ENCODE measurements at places on chromosomes 16 and 17. TPM values are rescaled to one million over a fixed set of nuclear protein-coding genes. Genes with fewer than 3 reads are reported as not detected.

DNA sequence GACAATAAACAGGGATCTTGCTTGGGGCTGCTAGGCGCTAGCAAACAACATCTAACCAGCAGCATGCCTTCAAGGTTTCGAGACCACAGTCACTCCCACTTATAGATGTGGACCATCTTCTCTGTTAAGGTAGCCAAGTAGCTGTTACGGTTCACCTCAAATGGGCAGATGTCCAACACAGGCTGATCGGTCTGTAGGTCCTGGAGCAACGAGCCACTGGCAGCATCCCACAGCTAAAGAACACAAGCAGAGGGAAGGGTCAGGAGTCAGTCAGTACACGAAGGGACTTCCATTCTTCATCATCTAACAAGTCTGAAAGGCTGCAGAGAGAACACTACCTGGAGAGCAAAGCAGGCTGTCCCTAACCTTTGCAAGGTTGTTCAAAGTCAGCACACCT lies 16.9 kb upstream of the GLG1 start:
- peak; percentile 18 for DNase-seq
- no peaks in the 10 kb centered on the region for H3K27me3 ChIP-seq
- no peak overlapping the region for H3K4me3 ChIP-seq
- peaks cover 78% of the 10 kb centered on the region for H3K36me3 ChIP-seq

- H3K27me3 ChIP-seq, result no peaks in the 10 kb centered on the region
- H3K4me1 ChIP-seq, result peaks cover 6% of the 10 kb centered on the region
- no peak overlapping the region for H3K4me3 ChIP-seq
- peak overlapping the region; percentile 17 for H3K27ac ChIP-seq
- DNase-seq, result no peak
These were observed 10.6 kb downstream of the MTMR4 start for GRCh38 chr17:58503866-58504265.

DNA sequence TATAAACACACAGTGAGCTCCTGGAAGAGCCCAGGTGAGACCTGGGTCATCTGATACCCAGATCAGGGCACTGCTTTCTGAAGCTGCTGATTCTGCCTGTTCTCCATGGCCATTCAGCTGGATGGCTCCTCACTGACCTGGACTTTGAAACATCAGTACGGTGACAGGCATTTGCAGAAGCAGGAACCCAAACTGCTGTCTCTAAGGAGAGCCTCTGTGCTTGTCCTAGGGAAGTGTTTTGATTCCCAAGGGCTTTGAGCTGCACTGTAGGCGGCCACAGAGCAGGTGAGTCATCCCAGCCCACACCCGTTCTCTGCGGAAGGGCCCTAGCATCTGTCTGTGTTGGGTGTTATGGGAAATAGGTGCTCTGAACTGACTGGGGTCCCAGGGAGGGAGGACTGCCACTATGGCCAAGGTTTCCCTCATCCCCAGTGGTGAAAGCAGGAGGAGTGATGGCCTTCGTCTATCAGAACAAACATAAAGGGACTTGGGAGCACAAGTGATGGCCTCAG lies 60.7 kb upstream of the ADCY9 start:
- H3K4me1 ChIP-seq, result no peaks in the 10 kb centered on the region
- no peak for DNase-seq
- H3K36me3 ChIP-seq, result no peaks in the 10 kb centered on the region
- H3K27ac ChIP-seq, result no peak overlapping the region

GRCh38 chr17:10155371-10156076 lies 42.9 kb downstream of the GAS7 start:
- no peaks in the 10 kb centered on the region for H3K27me3 ChIP-seq
- H3K4me3 ChIP-seq, result no peak overlapping the region
- H3K4me1 ChIP-seq, result peaks cover 12% of the 10 kb centered on the region
- peak overlapping the region; percentile 73 for H3K27ac ChIP-seq

DNA sequence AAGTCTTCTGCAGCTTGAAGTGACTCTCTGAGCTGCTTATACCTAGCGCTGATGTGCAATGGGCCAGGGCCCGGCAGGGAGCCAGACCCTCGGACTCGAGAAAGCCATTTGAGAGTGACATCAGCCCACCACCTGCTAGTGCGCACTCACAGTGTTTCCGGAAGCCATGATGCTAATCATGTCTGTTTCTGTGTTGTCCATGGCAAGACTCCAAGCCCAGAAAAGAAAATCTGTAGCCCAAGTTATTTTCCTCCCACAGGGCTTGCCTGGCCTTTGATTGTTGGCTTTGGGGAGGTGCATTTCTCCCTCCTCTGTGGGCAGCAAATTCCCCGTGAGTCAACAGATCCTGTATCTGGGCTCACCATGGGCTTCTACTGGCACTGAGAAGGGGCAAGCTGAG lies 1.8 kb upstream of the CDRT4 start:
- no peak for DNase-seq
- no peaks in the 10 kb centered on the region for H3K27me3 ChIP-seq
- no peak overlapping the region for H3K4me3 ChIP-seq
- H3K4me1 ChIP-seq, result peaks cover 3% of the 10 kb centered on the region
- H3K27ac ChIP-seq, result no peak overlapping the region
- no peaks in the 10 kb centered on the region for H3K36me3 ChIP-seq

DNA sequence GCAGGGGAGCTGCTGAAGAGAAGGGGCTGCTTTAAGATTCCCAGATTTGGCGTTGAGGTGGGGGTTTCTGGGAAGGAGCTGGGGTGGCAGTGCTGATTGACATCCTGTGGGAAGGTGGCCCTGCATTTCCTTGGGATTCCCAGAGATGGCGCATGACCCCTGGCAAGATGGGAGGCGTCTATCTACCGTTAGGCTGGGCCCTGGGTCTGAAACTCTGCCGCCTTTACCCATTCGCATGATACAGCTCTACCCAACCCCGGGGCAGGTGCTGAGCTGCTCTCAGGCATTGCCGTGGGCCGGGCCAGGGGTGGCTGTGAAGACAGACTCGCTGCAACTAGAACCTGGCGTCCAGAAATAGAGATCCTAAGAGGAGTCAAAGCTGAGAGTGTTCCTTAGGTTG lies 9.9 kb upstream of the MVD start:
- no peak for DNase-seq
- H3K27ac ChIP-seq, result no peak overlapping the region
- no peaks in the 10 kb centered on the region for H3K36me3 ChIP-seq
- no peaks in the 10 kb centered on the region for H3K27me3 ChIP-seq
- no peaks in the 10 kb centered on the region for H3K4me1 ChIP-seq

GRCh38 chr17:17142556-17142955 lies 63.6 kb downstream of the PLD6 start:
- H3K36me3 ChIP-seq, result peaks cover 96% of the 10 kb centered on the region
- DNase-seq, result no peak
- no peak overlapping the region for H3K27ac ChIP-seq
- H3K27me3 ChIP-seq, result no peaks in the 10 kb centered on the region

Gene LMF1
- total RNA-seq, result 19.0 TPM

Gene EVPLL
- 1.8 TPM for total RNA-seq
